ENCODE measurements at places on chromosomes 7 and 10. TPM values are rescaled to one million over a fixed set of nuclear protein-coding genes. Genes with fewer than 3 reads are reported as not detected.

DNA sequence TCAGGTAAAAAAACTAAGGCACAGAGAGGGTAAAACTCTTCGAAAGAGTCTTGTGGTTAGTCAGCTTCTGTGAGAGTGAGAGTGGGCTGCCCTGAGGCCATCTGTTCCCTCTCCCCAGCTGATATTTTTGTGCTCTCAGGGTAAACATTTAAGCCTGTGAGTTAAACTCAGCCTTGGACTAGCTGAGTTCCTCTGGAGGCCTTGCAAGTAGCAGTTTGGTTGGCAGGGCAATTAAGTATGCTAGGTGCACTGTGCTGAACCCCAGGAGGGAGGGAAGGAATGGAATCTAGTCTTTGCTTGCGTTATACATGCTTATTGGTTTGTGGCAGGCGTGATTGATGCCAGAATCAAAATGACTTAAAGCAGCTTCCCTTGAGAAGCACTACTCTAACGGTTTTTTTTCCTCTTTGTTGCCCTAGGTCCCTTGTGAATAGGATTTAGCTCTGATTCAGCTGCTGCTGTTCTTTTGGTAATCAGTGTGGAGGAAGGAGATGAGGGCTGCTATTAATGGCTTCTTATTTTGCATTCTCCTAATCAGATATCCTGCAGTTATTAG is 140.2 kb downstream of the AUTS2 start:
- H3K4me3 ChIP-seq = no peak overlapping the region
- no peak for DNase-seq
- peaks cover 17% of the 10 kb centered on the region for H3K4me1 ChIP-seq
- no peak overlapping the region for H3K27ac ChIP-seq

DNA sequence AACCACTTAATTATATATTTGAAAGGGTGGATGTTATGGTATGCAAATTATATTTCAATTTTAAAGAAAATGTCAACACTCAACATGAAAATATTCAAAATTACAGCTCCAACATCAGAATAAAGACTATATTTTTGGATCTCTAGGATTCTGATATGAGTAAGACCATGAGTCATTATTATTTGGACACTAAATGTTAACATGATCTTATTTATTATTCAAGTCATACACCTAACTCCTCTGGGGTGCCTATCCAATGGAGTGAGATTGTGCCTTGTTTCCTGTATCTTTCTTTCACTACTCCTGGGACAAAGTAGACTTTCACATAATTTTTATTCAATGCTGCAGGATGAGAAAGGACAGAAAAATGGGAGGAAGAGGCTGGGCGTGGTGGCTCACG is 135.2 kb upstream of the PRSS1 start:
- no peak overlapping the region for H3K4me3 ChIP-seq
- H3K4me1 ChIP-seq = no peaks in the 10 kb centered on the region
- no peak overlapping the region for H3K27ac ChIP-seq

Gene CNNM2
- 5.8 TPM for polyA plus RNA-seq

- no peak within 1 kb of the TSS for H3K4me3 ChIP-seq
- H3K36me3 ChIP-seq = no peaks in the 10 kb centered on the region
- DNase-seq = no peak
- H3K4me1 ChIP-seq = no peaks in the 10 kb centered on the region
Observed at GRCh38 chr7:117479225-117480054, at the start of gene CFTR. CFTR (plus strand) TSS chr7:117480025; CDS start chr7:117480095, 70 bp downstream.

Gene TAS2R4
- polyA plus RNA-seq = not detected

All from immature natural killer cell (primary cell).